ENCODE measurements at places on chromosomes 7 and 10.

DNA sequence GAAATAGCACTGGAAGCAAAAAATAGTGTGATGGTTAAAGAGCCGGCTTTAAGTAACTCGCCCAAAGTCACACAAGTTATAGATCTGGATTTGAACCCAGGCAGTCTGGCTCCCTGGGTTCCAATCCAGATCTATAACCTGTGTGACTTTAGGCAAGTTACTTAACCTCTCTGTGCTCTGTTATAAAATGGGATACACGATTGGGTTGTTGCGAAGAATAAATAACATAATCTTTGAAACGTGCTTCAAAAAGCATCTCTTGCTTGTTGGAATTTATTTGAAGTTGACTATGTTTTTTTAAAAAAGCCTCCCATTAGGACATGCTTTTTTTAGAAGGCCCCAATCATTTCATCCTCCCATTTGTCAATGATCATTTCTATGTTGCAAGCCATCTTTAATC is 3.5 kb upstream of the LCOR start:
- no peak for DNase-seq

- no peak for DNase-seq
Observed at GRCh38 chr7:87837597-87837996, 38.6 kb downstream of the SLC25A40 start.

DNA sequence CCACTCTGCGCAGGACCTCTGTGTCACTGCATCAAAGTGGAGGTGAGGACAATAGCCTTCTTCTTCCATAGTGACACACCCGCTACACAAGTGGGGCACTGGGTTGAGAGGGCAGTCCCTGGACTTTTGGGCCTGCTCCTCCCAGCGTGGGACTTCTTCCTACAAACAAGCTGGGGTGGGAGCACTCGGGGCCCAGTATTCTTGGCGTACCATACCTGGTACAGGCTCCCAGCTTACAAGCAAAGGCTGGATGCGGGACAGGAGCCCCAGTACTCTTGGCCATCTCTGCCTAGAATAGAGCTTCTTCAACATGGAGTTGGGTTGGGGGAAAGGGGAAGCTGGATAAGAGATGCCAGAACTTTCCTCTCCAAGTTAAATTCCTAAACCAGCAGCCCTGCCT is 426.8 kb upstream of the FOXK1 start:
- DNase-seq = no peak

- no peak for DNase-seq
Observed at GRCh38 chr10:20614911-20615310, 282.2 kb downstream of the NEBL start.

DNA sequence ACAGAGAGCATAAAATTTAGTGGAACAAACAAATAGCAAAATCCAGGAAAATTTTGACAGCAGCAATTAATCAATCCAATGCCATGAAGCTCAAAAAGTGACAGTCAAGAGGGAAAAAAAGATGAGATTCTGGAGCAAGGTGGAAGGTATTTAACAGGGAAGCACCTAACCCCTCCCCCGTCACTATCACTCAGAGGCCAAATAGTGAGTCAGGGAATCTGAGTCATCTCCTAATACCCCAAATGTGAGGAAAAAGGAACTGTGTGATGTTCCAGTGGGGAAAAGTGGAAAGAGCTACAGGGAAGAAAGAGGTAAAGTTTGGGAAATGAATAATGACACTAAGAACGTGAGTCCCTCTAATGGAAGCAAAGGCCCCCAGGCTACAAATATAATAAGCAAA is 113.2 kb upstream of the PHF14 start:
- DNase-seq = no peak

DNA sequence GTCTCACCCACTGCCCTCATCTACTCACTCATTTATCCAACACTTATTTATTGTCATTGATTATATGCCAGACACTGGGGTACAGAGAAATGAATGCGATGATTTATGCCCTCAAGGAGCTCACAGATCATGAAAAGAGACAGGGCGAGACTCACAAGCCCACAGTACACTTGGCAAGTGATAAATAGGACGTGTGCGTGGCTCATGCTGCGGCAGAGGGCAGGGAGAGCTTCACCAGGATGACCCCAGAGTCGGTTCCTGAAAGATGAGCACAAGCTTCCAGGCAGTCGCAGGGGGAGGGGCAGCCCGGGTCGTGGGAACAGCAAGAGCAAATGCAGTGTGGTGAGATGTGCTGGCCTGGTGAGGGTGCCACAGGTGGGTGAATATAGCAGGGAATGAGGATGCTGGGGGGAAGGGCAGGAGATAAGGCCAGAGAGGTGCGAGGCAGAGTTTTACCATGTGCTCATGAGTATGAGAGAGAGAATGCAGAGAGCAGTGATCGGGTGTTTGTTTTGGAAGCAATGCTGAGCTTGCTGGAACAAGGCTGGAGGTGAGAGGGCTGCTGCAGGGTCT is 70.9 kb downstream of the ATXN7L1 start:
- no peak for DNase-seq

DNA sequence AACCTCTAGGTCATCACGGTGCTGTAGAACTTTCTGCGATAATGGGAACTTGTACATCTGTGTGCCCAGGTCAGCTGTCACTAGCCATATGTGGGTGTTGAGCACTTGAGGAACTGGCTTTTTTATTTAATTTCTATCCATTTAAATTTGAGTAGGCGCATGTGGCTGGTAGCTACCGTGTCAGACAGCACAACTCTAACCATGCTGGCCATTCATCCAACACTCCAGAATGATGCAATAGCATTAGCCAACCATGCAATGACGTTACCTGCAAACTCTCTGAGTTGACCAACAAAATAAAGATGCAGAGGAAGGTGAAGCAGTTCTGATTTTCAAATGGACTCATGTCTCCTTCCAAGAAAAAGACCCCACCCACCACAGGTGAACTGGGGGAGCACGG is 24.4 kb upstream of the CHST15 start:
- no peak for DNase-seq

DNA sequence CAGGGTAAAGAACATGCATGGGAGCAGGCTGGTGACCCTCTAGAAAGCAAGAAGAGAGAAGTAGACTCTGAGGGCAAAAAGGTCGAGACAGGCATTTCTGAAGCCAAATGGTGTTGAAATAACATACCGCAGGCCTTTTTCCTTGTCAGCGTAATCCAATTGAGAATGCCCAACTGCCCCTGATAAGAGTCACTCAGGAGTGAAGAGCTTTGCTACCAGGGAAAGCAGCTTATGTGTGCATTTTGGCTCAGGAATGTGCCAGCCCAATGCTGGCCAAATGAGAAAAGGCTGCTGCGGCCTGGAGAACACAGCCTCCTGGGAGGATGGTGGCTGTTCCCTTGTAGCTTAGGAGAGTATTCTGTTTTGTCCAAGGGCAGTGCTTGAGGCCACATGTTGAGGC is 61.4 kb upstream of the NFKB2 start:
- DNase-seq = no peak

DNA sequence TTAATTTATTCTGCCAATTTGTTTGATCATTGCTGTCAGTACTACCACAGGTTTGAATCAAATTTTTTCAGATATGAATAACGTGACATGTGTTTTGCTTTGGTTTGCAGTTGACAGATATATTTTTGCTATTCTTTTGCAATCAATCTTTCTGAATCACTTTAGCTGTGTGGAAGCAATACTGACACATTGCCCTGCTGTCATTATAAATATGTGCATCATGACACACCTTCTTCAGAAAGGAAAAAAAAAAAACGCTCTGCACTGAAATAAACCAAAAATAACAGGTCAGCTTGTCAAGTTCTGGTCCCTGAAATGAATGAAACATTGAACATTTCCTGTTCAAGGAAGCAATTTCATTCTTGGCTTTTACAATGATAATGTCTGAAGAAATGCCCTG is 93.8 kb upstream of the FAM13C start:
- no peak for DNase-seq

GRCh38 chr10:131874991-131875451 is 25.8 kb upstream of the PPP2R2D start:
- DNase-seq = peak; percentile 13

DNA sequence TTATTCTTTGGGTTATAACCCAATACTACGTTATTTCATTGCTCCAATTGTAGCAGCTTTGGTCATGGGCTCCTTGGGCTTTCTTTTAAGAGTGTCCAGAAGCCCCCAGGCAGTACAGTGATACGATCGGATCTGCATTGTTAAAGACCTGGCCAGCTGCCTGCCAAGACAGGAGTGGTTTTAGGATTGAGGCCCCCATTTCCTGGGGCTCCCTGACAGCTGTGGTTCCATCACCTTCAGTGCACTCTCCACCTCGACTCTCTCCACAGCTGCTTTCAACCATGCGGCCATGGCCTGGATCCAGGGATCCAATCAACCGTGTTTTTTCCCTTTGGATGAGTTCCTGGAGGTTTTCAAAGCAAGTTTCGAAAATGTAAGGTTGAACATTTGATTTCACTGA is 123.4 kb upstream of the BTBD16 start:
- no peak for DNase-seq

Data from NCI-H1048 (cell line).